Midbrain (tissue), 1 donor: ENCODE measurements at places on chromosomes 3 and 15.

GRCh38 chr15:60576044-60576443, 97.1 kb upstream of the ICE2 start:
- DNase-seq = no peak

DNA sequence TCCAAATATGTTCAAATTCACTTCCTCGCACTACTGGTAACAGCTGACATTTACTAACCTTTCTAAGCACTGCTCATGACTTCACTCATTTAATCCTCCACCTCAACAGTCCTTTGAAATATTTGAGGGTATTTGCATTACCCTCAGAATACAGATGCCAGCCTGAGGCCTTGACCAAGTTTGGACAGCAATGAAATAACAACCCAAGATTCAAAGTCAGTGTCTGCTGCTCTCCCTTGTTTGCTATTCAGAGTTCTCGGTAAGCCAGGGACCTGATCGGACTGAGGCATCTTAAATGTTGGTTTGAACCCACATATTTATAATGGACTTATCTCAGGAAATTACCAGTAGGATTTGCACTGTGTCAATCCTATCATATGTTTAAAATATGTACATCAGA, 19.9 kb upstream of the SNRK start:
- DNase-seq = no peak

DNA sequence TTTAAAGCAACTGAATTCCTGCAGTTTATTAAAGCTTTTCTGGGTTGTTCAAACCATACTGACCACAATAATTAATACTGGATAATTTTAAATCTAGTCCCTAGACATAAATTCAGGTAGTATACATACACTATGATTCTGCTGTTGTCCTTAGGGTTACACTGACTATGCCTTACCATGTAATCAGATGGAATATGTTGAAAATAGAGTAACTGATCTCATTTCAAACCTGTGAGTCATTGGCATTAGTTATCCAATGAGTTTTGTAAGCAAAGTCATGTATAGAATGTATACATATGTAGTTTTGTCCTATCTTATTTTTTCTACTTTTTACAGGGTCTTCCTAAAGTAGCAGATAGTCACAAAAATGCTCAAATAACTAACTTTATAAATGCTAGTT, 517.1 kb upstream of the CCDC54 start:
- no peak for DNase-seq

- no peak for DNase-seq
Measured at GRCh38 chr3:52094571-52095485, 38.5 kb upstream of the DUSP7 start.

- no peak for DNase-seq
Measured at GRCh38 chr3:24316887-24317383, 177.7 kb downstream of the THRB start.

GRCh38 chr3:70820397-70820796, 508.0 kb upstream of the MDFIC2 start:
- DNase-seq = no peak

DNA sequence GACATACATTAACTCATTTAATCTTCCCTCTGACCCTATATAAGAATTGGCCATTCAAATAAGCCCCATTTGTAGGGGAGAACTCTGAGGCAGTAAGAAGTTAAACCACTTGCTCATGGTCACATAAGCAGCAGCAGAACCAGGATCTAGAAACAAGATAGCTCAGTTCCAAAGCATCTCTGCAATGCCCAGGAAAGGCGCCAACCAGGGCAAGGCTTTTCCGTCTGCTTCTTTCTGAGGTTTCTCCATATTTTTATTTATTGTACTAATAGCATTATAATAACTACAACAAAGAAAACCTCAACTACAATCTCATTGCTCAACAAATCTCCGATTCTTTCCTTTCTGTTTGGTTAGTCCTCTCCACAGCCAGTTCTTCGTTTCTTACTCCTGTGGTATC, 4.3 kb upstream of the UBE2E2 start:
- no peak for DNase-seq

GRCh38 chr3:41244620-41245336, 45.5 kb downstream of the CTNNB1 start:
- DNase-seq = no peak

DNA sequence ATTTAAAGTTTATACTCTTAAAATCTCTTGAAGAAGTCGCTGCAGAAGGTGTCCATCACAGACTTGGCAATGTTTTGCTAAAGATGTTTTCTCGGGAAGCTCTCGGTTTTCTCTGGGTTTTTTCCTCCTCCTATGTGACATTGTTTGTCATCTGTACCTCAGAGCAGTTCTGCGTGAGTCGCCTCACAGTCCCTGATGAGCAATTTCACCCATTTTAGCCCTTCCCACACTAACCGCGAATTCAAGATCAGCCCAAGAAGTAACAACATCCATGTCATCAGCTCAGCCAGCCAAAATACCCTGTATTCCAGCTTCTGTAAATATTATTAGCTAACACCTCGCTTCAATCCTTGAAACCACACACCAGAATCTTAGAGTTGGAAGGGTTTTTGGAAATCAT, 224.3 kb upstream of the SETMAR start:
- no peak for DNase-seq

- no peak for DNase-seq
Measured at GRCh38 chr3:69494185-69494584, 108.3 kb upstream of the FRMD4B start.
